ENCODE measurements at places on chromosomes 13 and 19.

DNA sequence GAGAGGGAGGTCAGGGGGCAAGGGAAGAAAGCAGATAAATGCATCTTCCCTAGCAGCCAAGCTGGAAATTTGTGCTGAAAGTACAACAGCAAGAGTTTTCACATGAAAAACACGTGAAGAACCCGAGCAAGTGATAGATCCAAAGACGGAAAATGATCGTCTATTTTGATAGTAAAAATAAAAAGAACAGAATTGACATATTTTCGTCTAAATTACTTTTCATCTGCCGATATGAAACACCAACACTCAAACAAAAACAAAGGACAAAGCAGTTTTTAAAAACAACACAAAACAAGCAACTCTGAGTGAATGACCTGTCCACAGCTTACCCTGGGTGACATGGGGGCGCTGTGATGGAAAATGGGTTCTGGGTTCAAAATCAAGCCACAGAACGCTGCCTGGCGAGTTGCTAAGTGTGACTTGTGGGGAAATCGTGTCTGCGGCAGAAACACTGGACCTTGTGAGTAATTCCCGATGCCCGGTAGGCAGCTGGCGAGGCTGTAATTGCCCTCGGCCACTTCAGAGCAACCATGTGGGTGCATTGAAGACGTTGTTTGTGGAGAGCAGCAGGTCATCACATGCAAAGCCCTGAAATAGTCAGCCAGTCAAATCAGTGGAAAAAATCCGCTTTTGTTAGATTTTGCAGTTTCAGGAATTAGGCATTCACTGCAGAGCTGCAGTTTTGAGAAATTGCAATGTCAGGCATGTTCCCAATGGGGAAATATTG is 7.4 kb downstream of the SOX1 start:
- DNase-seq, result no peak

- DNase-seq, result no peak
These were observed 7.1 kb upstream of the DOCK9 start for GRCh38 chr13:98984983-98985382.

- DNase-seq, result peak; percentile 80
These were observed 144.1 kb downstream of the DPF1 start for GRCh38 chr19:38079926-38080380.

DNA sequence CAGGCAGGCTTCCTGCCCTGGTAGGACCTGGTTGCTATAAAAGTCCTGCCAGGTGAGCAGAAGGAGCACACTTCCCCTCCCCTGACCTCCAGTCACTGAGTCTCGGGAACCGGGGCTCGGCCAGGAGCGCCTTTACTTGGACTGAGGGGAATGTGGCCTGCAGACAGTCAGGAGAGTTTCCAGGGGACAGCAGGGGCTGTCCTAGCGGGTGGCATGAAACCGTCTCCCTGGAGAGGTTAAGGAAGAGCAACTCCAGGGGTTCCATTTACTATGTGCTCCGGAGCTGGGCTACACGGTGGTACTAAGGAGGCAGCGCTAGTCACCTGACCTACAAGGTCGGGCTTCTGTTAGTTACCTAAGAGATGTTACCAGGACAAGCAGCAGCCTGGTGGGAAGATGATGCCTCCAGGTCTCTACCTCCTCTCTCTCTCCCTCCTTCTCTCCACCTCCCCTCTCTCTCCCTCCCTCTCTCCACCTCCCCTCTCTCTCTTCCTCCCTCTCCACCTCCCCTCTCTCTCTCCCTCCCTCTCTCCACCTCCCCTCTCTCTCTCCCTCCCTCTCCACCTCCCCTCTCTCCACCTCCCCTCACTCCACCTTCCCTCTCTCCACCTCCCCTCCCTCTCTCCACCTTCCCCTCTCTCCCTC is 4.1 kb upstream of the CNOT3 start:
- DNase-seq, result peak; percentile 96

DNA sequence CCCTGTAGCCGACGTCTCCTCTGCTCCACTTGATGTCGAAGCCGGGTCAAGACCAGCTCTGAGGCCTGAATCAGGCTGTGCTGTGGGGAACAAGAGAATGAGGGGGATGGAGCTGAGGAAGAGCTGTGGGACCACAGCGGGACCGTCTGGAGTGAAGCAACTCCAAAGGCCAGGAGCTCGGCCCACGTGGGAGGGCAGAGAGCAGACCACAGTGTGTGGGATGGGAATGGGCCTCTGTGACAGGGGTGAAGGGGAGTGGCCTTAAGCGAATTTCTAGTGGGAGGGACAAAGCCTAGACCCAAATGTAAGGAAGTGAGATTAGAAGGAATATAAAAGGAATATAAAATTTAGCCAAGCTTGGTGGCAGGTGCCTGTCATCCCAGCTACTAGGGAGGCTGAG is 3.8 kb upstream of the SLC8A2 start:
- DNase-seq, result no peak

DNA sequence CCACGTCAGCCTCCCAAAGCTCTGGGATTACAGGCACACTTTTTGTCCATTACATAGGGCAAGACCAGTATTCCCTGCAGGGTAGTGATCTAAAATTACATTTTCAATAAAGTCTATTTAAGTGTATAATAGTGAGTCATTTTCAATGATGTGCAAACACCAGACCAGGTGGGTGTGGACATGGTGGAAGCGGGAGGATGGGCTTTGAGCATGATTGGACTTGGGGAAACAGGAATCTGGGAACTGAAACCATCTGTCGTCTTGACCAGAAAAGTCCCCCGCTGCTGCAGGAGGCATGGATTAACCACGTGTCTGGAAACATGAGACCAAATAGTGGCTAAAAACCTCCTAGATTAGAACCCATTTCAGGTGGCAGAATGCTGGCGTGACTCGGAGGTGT is 4.9 kb downstream of the FXYD3 start:
- peak; percentile 55 for DNase-seq

DNA sequence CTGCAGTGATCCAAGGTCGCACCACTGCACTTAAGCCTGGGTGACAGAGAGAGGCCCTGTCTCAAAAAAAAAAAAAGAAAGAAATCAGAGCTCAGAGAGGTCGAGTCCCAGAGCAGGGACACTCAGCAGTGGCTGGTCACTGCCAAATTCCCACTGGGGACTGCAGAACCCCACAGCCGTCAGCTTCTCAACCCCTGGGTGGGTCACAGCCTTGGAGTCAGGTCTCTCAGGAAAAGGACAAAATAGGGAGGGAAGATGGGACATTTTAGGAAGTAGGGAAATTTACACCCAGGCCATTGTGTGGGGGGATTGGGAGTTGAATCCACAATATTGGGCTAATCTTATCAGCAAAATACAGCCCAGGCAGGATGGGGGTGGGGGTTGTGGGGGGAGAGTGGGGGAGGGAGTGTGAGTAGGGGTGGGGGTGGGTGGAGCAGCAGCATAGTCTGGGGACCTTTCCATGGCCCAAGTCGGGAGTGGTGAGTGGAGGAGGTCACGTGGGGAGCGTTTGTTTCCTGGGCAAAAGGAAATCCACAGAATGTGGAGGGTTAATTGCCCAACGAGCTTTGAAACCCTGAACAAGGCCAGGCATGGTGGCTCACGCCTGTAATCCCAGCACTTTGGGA is 5.0 kb upstream of the CCDC194 start:
- no peak for DNase-seq

DNA sequence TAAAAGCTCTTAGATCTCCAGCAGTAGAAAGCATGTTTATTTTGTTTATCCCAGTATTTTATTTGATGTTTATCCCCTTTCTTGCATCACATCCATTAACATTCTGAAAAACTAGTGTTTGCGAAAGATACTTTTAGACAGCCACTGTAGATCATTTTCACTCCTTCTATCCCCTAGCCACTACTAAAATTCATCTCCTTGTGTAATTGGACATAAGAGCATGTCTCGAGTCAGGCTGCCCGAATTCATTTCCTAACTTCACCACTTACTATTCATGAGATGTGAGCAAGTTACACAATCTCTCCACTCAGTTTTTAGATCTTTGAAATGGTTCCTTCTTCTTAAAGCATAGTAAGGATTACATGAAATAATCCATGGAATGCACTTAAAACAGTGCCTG is 514.0 kb downstream of the KLF5 start:
- no peak for DNase-seq

GRCh38 chr13:72585254-72585653 is 142.2 kb downstream of the MZT1 start:
- DNase-seq, result no peak

GRCh38 chr19:40585982-40586422 is 9.3 kb downstream of the SHKBP1 start:
- no peak for DNase-seq

- DNase-seq, result no peak
These were observed 44.4 kb downstream of the SOX1 start for GRCh38 chr13:112111239-112111857.

GRCh38 chr19:11478167-11479089 is 2.4 kb downstream of the ELAVL3 start:
- no peak for DNase-seq

DNA sequence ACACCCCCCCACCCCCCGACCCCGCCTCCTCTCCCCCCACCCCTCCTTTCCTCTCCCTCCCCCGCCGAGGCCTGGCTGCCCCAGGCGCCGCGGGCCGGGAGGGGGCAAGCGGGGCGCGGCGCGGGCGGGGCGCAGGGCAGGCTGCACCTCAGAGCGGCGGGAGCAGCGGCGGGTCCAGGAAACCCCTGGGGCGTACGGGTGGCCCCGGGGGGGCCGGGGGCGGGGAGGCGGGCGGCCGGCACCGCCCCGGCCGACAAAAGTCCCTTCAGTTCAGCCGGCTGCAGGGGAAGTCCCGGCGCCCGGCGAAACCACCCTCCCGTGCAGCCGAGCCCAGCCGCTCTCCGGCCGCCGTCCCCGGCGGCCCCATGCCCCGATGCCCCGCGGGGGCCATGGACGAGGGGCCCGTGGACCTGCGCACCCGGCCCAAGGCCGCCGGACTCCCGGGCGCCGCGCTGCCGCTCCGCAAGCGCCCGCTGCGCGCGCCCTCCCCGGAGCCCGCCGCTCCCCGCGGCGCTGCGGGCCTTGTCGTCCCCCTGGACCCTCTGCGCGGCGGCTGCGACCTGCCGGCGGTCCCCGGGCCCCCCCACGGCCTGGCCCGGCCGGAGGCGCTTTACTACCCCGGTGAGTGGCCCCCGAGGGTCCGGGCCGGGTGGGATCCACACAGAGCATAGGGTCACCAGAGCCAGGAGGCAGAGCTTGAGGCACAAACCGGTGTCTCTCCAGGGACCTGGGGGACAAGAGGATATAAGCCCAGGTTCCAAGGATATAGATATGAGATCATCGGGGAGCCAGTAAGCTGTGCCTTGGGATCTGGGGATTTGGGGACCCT is at the start of gene BCL3:
BCL3 (plus strand) TSS at position 283 of the 829 bp plus-strand sequence; CDS start at position 366, 83 bp downstream.
- DNase-seq, result no peak

Measured in HS-5 (cell line).